ENCODE measurements at places on chromosomes 7 and 10. TPM values are rescaled to one million over a fixed set of nuclear protein-coding genes. Genes with fewer than 3 reads are reported as not detected.

HYAL4 gene
- 0.74 TPM for total RNA-seq

PIK3AP1 gene
- total RNA-seq: 24.0 TPM

CRPPA gene
- total RNA-seq: 8.6 TPM

AASS gene
- 36.9 TPM for total RNA-seq

SYT15 gene
- 53.5 TPM for total RNA-seq

IFIT1 gene
- 11.1 TPM for total RNA-seq

XRCC2 gene
- total RNA-seq: 2.9 TPM

DNA sequence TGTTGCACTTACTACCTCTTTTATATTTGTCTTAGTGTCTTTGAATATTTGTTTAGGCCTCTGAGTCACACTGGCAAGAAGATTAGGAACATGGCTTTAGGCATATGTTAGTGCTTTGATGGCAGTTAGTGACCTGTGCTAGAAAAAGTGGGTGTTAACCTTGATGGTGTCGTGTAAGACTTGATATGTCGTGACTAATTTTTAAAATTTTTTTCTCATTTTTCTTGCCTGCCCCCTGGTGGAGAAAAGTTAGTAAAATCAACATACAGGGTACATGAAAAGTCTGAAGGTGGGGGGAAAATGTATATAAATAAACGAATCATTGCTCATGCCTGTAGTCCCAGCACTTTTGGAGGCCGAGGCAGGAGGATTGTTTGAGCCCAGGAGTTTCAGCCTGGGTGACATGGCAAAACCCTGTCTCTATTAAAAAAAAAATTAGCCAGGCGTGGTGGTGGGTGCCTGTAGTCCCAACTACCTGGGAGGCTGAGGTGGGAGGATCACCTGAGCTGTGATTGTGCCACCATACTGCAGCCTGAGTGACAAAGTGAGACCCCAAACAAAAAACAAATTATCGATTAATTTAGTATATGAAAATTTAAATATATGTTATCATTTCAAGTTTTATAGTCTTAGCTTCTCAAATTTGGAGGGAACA lies 44.6 kb downstream of the TAX1BP1 start:
- no peaks in the 10 kb centered on the region for H3K36me3 ChIP-seq
- no peaks in the 10 kb centered on the region for H3K27me3 ChIP-seq
- DNase-seq: peak; percentile 44
- H3K27ac ChIP-seq: no peak overlapping the region

DNA sequence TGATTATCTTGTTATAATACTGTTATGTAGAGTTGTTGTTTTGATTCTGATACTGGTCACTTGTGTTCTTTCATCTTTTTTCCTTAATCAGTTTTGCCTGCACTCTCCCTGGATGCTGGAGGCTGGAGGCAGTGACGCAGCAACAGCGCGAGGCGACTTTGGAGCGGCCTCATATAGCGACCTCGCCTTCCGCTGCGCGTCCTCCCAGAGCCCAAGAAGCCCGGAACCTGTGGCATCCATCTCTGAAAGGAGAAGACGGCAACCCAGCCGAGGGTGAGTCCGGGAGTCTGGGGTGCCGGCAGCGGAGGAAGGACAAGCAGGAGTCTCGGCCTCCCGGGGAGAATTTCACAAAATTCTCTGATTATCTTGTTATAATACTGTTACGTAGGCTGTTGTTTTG lies 161.2 kb downstream of the ZNF33B start:
- no peak for DNase-seq
- no peaks in the 10 kb centered on the region for H3K4me1 ChIP-seq
- H3K27ac ChIP-seq: no peak overlapping the region
- no peak overlapping the region for H3K4me3 ChIP-seq
- H3K27me3 ChIP-seq: no peaks in the 10 kb centered on the region

GRCh38 chr10:110094786-110095185 lies 87.0 kb downstream of the ADD3 start:
- H3K4me3 ChIP-seq: no peak overlapping the region
- peaks cover 5% of the 10 kb centered on the region for H3K4me1 ChIP-seq
- H3K36me3 ChIP-seq: peaks cover 10% of the 10 kb centered on the region
- DNase-seq: no peak
- no peak overlapping the region for H3K27ac ChIP-seq

DNA sequence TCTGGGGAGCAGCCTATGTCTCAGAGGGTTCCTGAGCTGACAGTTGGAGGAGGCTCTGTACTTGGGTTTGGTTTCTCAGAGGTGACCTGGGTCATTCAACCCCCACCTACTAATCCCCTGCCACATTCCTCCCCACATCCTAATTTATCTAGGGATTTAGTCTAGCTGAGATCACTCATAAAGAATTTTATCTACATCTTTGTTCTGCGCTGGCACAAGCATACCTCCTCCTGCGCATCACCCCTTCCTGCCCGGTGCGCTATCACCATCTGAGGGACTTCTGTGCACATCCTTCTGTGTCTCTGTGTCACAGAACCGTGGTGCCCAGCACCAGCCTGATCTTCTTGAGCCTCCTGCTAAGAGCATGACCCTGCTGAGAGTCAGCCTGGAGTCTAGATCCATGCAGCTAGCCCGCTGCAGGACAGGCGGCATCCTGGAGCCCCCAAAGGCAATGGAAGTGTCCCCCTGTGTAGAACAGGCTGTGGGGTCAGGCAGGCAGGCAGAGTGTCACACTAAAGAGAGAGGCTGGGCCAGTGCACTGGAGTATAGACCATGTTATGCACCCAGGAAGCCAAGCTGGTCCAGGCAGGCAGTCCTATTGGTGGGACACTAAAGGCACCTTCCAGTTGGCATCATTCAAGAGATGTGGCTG lies 63.6 kb downstream of the ARHGAP22 start:
- H3K4me3 ChIP-seq: no peak overlapping the region
- H3K27me3 ChIP-seq: no peaks in the 10 kb centered on the region
- H3K27ac ChIP-seq: no peak overlapping the region

GRCh38 chr7:23544913-23545354 lies 13.2 kb upstream of the TRA2A start:
- no peaks in the 10 kb centered on the region for H3K4me1 ChIP-seq
- H3K4me3 ChIP-seq: no peak overlapping the region
- no peaks in the 10 kb centered on the region for H3K27me3 ChIP-seq
- peak; percentile 43 for DNase-seq

- H3K27me3 ChIP-seq: no peaks in the 10 kb centered on the region
- no peak overlapping the region for H3K4me3 ChIP-seq
- no peak overlapping the region for H3K27ac ChIP-seq
- H3K4me1 ChIP-seq: no peaks in the 10 kb centered on the region
- no peaks in the 10 kb centered on the region for H3K36me3 ChIP-seq
Observed at GRCh38 chr10:58993480-58994221, 182.8 kb upstream of the PHYHIPL start.

- H3K4me3 ChIP-seq: no peak overlapping the region
- no peaks in the 10 kb centered on the region for H3K36me3 ChIP-seq
- DNase-seq: peak; percentile 53
- H3K27me3 ChIP-seq: peaks cover 11% of the 10 kb centered on the region
- H3K4me1 ChIP-seq: peaks cover 14% of the 10 kb centered on the region
Observed at GRCh38 chr10:132185601-132186487, 904 bp upstream of the DPYSL4 start.

DNA sequence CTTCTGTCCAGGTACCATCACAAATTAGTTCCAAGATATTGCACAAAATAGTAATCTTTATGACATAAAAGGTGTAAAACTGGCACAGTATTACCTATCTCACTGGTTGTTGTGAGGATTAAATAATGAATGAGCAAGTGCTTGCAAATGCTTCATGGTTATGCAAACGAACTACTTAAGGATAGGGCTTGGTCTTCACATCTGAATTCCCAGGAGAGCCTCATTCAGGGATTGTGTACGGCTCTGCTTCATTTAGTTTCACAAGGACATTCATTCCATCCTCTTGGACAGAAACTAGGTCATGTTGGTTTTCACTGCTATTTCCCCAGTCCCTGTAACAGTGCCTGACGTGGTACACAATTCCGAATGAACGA lies 12.1 kb downstream of the ABCA13 start:
- H3K36me3 ChIP-seq: no peaks in the 10 kb centered on the region
- DNase-seq: no peak
- no peaks in the 10 kb centered on the region for H3K27me3 ChIP-seq
- no peaks in the 10 kb centered on the region for H3K4me1 ChIP-seq
- no peak overlapping the region for H3K4me3 ChIP-seq

DNA sequence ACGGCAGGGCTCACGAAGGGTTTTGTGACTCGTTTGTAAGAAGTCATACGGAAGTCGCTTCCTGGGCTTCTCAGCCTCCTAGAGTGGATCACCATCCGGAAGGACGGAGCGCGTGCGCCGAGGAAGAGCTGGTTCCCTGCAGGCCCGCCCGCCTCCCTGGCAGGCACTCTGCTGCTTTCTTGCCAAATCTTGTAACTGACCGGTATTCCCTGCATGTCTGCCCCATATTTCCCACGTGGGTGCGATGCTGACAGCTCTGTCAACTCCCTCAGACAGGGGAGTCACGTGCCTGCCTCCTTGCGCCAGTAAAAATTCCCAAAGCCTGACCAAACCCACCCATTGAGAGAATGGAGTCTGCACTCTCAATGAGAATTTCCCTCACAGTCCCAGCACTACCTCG lies 12.7 kb downstream of the SHH start:
- peaks cover 29% of the 10 kb centered on the region for H3K27me3 ChIP-seq
- H3K27ac ChIP-seq: no peak overlapping the region
- no peak overlapping the region for H3K4me3 ChIP-seq

DNA sequence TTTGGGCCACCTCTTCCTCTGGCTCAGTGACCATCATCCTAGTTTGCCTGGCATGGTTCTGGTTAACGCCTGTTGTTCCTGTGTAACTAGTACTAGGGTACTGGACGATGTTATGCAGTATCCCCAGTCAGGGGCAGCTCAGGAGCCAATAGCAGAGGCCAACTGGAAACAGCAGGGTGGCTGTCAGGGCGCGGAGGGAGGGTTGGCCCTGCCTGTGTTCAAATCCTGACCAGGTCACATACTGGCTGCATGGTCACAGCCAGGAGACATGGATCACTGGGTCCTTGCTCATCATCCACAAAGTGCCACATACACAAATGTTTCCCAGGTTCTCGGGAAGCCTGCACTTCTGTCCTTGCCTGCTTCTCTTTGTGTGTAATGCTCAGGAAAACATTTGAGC lies 12.3 kb upstream of the RBP3 start:
- no peaks in the 10 kb centered on the region for H3K36me3 ChIP-seq
- peaks cover 3% of the 10 kb centered on the region for H3K27me3 ChIP-seq
- no peak overlapping the region for H3K27ac ChIP-seq
- no peak for DNase-seq
- peaks cover 7% of the 10 kb centered on the region for H3K4me1 ChIP-seq

- H3K4me3 ChIP-seq: no peak overlapping the region
- no peak overlapping the region for H3K27ac ChIP-seq
- H3K27me3 ChIP-seq: no peaks in the 10 kb centered on the region
- no peaks in the 10 kb centered on the region for H3K36me3 ChIP-seq
- H3K4me1 ChIP-seq: no peaks in the 10 kb centered on the region
- DNase-seq: no peak
Observed at GRCh38 chr7:138727336-138728099, 26.4 kb upstream of the SVOPL start.

- H3K36me3 ChIP-seq: no peaks in the 10 kb centered on the region
- H3K4me3 ChIP-seq: no peak overlapping the region
- H3K27ac ChIP-seq: no peak overlapping the region
- no peaks in the 10 kb centered on the region for H3K27me3 ChIP-seq
- no peak for DNase-seq
Observed at GRCh38 chr10:17744341-17744861, 7.6 kb upstream of the TMEM236 start.

- H3K4me3 ChIP-seq: no peak overlapping the region
- no peaks in the 10 kb centered on the region for H3K36me3 ChIP-seq
- no peak for DNase-seq
- H3K27me3 ChIP-seq: no peaks in the 10 kb centered on the region
- H3K4me1 ChIP-seq: no peaks in the 10 kb centered on the region
Observed at GRCh38 chr10:1454428-1454827, 282.9 kb downstream of the ADARB2 start.

- H3K4me3 ChIP-seq: no peak overlapping the region
- DNase-seq: no peak
- no peak overlapping the region for H3K27ac ChIP-seq
Observed at GRCh38 chr10:61464461-61465170, 11.4 kb upstream of the TMEM26 start.

DNA sequence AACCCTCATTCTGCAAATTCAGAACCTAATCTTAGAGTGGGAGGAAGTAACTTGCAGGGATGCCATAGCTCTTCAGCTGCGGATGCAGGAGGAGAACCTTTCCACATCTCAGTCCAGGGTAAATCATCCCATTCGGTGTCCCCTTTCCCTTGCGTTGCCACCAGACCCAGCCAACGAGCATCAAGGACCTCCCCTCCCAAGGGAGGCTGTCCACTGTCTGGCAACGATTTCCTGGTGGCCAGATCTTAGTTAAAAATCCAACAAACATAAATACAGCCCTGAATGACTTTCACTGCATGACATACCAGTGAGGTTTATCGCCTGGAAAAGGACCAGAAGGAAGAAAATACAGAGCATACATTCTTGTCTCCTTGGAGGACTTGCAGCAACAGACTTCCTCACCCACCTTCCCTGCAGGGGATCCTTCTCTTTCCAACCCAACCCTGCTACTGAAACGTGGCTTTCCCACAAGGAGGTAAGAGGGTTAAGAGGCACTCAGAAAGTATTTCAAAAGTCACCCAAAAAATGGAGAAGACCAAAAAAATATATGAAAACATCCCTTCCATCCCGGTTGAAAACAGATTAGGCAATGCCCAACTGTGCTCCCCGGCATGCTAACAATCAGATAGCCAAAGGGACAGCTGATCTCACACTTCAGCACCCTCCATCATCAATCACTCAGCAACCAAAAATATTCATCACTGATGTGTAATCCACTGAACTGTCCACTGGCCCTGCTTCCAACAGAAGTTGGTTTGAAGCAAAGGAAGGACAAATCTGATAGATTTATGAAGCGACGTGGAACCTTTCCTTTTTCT lies 206.6 kb downstream of the TNS3 start:
- H3K4me3 ChIP-seq: no peak overlapping the region
- H3K27ac ChIP-seq: no peak overlapping the region
- DNase-seq: no peak

- no peak overlapping the region for H3K4me3 ChIP-seq
- no peaks in the 10 kb centered on the region for H3K36me3 ChIP-seq
- H3K27ac ChIP-seq: no peak overlapping the region
Observed at GRCh38 chr7:31023877-31024276, 28.2 kb upstream of the ADCYAP1R1 start.

- H3K27me3 ChIP-seq: no peaks in the 10 kb centered on the region
- H3K4me3 ChIP-seq: no peak overlapping the region
- DNase-seq: no peak
- no peak overlapping the region for H3K27ac ChIP-seq
- H3K4me1 ChIP-seq: peaks cover 3% of the 10 kb centered on the region
- H3K36me3 ChIP-seq: no peaks in the 10 kb centered on the region
Observed at GRCh38 chr7:151398446-151399304, 11.2 kb downstream of the WDR86 start.

- H3K36me3 ChIP-seq: peaks cover 5% of the 10 kb centered on the region
- H3K27ac ChIP-seq: no peak overlapping the region
- DNase-seq: no peak
- H3K27me3 ChIP-seq: no peaks in the 10 kb centered on the region
- no peak overlapping the region for H3K4me3 ChIP-seq
- no peaks in the 10 kb centered on the region for H3K4me1 ChIP-seq
Observed at GRCh38 chr7:13921062-13921461, 68.4 kb downstream of the ETV1 start.

All from lung (tissue), 17 donors.